Lower leg skin (tissue), 4 donors: ENCODE measurements at places on chromosomes 6 and 20. TPM values are rescaled to one million over a fixed set of nuclear protein-coding genes. Genes with fewer than 3 reads are reported as not detected.

GRCh38 chr6:14767226-14767625, 478.6 kb upstream of the JARID2 start:
- DNase-seq, result no peak

DNA sequence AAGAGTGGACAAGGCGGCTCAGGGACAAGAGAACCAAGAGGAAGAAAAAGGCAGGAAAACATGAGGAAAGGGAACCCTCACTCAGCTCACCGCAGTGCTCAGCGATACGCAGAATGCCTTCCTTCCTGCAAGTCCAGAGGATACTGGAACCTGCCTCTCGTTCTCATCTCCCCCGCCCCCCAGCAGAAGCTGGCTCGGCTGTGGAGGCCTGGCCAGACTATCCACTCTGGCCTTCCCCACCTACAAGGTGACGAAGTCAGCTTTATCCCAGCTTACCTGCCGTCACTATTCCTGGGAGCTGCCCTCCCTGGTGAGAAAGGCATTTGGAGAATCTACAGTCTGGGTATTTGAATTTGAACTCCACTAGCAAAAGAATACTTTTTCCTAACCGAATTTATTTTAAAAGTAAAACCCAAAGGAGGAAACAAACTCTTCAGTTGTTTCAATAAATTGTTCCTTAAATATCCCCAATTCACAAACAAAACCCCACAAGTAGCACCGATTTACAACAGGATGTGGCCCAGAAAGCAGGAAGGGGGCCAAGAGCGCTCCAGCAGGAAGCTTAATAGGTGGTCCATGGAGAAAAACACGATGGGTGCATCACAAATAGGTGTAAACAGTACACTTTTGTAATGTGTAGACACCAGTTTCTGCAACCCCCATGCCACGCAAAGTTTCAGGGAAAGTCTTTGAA, 2.1 kb upstream of the DIDO1 start:
- no peak for DNase-seq

- no peak for DNase-seq
These were observed 198.3 kb downstream of the KCNQ5 start for GRCh38 chr6:72820153-72820552.

GRCh38 chr6:157554747-157555146, 173.8 kb downstream of the ZDHHC14 start:
- no peak for DNase-seq

Gene GSTA2
- total RNA-seq, result not detected

Gene DNAH8
- 0.19 TPM for total RNA-seq
